ENCODE measurements at places on chromosomes 13 and 19.

GRCh38 chr19:58380037-58380661 lies 681 bp downstream of the ZNF837 start:
- no peak for DNase-seq

DNA sequence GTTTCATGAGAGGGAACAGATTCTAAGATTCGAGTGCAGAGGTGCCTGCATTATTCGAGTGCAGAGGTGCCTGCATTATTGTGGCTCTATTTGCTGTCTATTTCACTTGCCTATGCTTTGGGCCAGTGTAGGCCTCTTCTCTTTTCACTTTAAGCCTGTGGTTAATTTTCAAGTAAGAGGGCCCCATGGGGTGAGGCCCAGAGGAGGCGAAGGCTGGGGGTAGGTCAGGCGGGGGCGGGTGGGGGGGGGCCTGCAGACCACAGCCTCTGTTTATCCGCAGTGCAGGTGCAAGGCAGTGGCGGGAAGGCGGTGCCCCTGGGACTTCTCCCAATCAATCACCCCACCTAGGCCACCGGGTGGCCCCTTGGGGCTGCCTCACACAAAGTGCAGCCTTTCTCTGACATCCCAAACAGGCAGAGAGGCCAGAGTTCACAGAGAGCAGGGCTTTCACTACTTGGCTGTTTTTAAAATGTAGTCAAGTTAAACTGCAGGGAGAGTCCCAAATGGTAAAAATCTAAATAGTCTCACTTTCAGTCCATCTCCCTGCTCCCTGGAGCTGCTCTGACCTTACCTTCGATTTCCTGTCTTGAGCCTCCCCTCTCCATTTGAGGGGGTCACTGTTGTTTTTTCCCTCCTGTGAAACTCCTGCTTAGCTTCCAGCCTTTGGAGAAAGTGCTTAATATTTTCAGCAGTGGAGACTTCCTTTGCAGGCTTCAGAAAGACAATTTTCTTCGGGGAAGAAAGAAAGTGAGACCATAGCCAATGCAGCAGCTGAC lies 249.0 kb downstream of the DLEU7 start:
- peak; percentile 35 for DNase-seq

GRCh38 chr13:106650690-106651205 lies 82.8 kb upstream of the ARGLU1 start:
- no peak for DNase-seq

DNA sequence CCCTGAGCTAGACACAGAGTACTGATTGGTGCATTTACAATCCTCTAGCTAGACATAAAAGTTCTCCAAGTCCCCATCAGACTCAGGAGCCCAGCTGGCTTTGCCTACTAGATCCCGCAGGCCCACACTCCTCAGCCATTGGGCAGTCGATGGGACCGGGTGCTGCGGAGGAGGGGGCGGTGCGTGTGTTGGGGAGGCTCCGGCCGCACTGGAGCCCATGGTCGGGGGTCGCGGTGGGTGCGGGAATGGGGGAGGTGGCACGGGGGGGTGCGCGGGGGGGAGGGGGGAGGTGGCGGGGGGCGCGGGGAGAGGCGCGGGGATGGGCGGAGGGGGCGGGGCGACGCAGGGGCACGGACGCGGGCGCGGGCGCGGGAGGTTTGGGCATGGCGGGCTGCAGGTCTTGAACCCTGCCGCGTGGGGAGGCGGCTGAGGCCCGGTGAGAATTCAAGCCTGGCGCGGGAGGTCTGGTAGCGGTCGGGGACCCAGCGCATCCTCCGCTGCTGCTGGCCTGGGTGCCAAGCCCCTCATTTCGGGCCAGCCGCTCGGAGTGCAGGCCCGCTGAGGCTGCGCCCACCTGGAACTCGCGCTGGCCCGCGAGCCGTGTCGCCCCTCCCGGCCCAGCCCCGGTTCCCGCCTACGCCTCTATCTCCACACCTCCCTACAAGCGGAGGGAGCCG lies 674.1 kb downstream of the SLITRK5 start:
- DNase-seq, result no peak

DNA sequence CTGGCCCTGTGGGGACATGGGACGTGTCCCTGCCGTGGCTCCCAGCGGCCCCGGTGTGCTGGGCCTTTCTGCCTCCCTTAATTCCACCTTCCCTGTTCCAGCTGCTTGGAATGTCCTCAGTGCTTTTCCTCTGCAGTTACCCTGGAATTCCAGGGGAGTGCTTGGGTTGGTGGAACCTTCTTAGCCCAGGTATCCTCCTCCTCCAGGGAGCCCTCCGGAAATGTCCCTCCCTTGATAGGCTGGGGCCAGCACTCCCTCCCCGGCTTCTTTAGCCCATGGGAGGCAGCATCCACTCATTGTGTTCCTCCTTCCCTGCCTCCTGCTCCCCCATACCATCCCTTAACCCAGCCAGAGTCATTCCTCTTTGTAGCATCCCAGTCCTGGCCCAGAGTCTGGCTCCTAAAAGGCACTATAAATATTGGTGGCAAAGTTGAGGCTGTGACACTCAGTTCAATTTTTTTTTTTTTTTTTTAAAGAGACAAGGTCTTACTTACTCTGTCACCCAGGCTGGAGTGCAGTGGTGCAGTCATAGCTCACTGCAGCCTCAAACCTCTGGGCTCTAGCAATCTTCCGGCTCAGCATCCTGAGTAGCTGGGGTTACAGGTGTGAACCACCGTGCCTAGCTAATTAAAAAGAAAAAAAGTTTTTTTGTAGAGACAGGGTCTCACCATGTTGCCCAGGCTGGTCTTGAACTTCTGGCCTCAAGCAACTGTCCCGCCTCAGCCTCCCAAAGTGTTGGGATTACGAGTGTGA lies 13.7 kb upstream of the SLC7A10 start:
- DNase-seq, result no peak

- DNase-seq, result no peak
These were observed 165.8 kb downstream of the DCLK1 start for GRCh38 chr13:35965226-35965927.

- peak; percentile 33 for DNase-seq
These were observed 467 bp downstream of the LAMP1 start for GRCh38 chr13:113297370-113298042.

GRCh38 chr13:76157926-76158325 lies 521.8 kb downstream of the LMO7 start:
- no peak for DNase-seq

- no peak for DNase-seq
These were observed 833.4 kb upstream of the ATXN8OS start for GRCh38 chr13:69274231-69274630.

GRCh38 chr19:5099701-5100221 lies 130.8 kb downstream of the KDM4B start:
- no peak for DNase-seq

GRCh38 chr19:46408664-46409039 lies 4.7 kb downstream of the CCDC8 start:
- no peak for DNase-seq

- no peak for DNase-seq
These were observed 192.6 kb upstream of the SERP2 start for GRCh38 chr13:44180876-44181536.

- no peak for DNase-seq
These were observed 1707.6 kb upstream of the SLC10A2 start for GRCh38 chr13:104773775-104774174.

DNA sequence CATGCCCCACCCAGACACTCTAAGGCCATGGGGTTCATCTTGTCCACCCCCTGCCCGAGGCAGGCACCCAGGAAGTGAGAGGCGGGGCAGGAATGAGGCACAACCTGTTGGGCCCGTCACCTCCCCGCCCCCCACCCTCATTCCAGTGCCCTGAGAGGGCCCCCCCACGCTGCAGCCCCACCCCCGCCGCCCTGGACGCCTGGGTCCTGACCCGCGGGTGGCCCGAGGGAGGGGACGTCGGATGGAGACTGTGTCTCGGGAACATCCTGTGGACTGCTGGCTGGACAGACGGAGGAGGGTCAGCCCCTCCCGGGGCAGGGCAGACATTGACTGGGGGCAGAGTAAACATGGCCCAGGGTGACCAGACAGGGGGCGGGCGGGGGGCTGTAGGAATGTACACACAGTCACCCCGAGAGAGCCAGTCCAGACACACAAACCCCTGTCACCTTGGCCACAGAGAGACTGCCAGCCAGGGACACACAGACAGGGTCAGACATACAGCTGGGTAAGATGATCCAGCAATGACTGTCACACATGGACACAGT lies 7.4 kb upstream of the JUNB start:
- no peak for DNase-seq

DNA sequence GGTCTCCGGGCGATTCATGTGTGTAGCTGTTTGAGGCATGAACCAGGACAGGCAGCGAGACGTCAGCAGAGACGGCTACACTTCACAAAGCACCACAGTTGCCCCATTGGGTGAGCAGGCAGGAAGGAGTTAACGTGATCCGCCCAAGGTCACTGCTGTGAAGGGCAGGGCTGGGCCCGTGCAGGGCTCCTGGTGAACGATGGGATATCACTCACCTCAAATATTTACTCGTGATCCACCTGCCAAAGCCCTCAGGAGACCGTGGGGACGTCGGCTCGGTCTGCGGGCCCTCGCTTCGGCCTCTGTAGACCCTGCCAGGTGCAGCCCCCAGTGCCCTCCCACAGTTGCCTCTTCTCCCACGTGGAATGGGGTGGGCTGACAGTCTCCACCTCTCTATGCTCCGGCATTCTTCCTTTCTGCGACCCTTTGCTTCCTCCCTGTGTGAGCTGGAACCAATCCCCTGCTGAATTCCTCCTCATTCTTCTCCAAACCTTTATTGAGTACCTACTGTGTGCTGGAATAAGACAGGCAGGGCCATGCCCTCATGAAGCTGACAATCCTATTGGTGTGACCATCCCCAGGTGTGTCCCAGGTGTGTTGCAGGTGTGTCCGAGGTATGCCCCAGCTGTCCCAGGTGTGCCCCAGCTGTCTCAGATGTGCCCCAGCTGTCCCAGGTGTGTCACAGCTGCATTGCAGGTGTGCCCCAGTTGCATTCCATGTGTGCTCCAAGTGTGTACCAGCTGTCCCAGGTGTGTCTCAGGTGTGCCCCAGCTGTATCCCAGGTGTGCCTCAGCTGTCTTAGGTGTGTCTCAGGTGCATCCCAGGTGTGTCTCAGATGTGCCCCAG lies 2.0 kb upstream of the GRK1 start:
- no peak for DNase-seq

DNA sequence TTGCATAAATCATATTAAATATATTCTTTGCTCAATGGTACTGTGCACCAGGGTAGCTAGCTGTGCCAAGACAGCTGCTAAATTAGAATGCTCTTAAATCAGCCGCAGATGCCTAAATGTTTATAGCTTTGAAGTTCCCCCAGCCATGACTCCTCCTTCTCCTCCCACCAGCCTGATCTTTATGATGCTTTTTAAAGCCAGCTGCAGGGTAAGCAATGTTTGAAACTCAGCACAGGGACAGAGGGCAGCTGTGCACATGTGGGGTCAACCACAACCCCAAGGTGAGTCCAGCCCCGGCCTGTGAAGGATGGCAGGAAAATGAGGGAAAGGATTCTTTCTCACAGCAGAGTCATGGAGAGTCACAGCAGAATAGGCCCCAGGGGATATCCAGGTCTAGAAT lies 635.7 kb downstream of the UQCRFS1 start:
- no peak for DNase-seq

- DNase-seq, result no peak
These were observed 8.7 kb downstream of the ZNF71 start for GRCh38 chr19:56603829-56604228.

DNA sequence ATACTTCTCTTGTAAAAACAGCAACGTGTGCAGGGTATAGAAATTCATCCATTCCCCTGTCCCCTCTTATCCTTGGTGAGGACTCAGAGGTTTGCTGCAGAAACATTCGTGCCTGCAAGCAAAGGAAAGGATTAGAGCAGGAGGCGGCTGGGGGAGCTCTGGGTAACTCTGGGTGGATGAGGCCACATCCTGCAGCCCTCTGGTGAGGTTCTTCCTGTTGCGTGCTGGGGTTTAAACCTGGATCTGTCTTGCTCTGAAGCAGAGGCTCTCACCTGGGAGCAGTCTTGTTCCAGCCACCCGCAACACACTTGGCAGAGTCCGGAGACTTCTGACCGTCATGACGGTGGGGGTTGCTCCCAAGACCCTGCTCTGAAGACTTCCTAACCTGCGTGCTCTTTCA lies 69.2 kb downstream of the ATP11A start:
- no peak for DNase-seq

DNA sequence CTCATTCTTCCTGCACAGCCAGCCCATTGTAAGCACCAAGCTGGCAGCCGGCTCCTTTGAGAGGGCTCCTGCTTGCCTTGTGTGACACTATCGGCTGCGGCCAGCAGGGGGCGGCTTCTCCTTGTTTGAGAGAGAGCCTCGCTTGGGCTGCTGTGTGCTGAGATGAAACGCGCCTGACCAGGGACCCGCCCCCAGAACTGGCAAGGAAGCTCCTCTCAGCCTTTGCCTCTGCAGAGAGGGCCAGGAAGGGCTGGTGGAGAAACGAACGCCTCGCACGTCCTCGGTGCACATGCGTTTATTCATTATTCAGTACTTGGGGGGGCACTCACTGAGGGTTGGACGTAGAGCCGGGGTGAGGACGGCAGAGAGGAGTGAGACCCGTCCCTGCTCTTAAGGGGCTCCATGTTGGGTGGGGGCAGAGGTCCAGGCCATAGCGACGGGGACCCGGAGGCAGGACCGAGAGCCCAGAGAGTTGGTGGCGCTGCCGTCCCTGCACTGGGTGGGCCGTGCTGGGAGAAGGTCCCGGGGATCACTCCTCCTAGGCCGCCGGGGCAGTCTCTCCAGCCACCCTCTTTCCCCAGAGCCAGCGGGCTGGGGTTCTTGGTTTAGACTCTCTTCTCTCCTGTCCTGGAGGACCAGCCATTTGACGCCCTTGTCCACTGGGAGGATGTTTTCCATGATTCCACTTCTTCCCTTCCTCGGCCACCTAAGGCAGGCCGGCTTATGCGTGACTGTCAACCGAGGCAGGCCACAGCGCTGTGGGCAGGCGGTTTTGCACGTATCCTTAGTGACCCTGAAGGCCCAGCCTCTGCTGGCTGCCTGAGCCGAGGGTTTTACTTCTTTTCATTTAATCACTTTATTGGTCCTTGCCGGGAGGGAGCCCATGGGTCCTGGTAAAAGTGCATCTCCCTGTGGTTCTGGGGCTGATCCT lies 174.5 kb downstream of the KATNAL1 start:
- peak; percentile 95 for DNase-seq

DNA sequence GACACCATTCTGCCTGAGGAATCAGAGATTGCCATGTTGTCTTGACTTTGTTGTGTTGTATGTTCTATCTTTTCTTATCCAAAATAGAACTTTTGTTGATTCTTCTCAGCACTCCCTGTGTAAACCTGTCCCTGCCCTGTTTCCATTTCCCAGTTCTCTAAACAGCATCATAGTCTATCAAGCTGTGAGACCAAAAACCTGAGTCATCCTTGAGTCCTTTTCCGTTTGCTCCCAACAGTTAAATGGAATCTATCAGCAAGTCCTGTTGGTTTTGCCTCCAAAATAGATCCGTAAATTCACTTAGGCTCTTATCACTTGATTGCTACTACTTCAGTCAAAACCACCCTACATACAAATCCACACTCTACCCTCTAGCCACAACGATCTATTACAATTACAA lies 667.1 kb downstream of the PCDH9 start:
- no peak for DNase-seq

- no peak for DNase-seq
These were observed 288.9 kb downstream of the KCNRG start for GRCh38 chr13:50303963-50304721.

- no peak for DNase-seq
These were observed 26.5 kb downstream of the COMP start for GRCh38 chr19:18764591-18765051.

- no peak for DNase-seq
These were observed 459.3 kb upstream of the SLC10A2 start for GRCh38 chr13:103525530-103525929.

GRCh38 chr19:16381756-16382401 lies 57.3 kb downstream of the KLF2 start:
- no peak for DNase-seq

GRCh38 chr19:51901860-51902259 lies 3.0 kb downstream of the ZNF649 start:
- no peak for DNase-seq

- DNase-seq, result no peak
These were observed 942.2 kb upstream of the MIR17HG start for GRCh38 chr13:90405301-90405700.

Measured in stimulated activated CD8-positive, alpha-beta memory T cell treated with anti-CD3 and anti-CD28 coated beads, Interleukin-4, amount 100 ng/mL, for 24 hours (primary cell).